Thoracic aorta (tissue), 2 donors: ENCODE measurements at places on chromosomes 16 and 17.

GRCh38 chr17:78038748-78039288 lies 80.3 kb downstream of the TNRC6C start:
- no peak for DNase-seq

GRCh38 chr17:29149431-29150064 lies 30.6 kb downstream of the MYO18A start:
- DNase-seq: no peak

DNA sequence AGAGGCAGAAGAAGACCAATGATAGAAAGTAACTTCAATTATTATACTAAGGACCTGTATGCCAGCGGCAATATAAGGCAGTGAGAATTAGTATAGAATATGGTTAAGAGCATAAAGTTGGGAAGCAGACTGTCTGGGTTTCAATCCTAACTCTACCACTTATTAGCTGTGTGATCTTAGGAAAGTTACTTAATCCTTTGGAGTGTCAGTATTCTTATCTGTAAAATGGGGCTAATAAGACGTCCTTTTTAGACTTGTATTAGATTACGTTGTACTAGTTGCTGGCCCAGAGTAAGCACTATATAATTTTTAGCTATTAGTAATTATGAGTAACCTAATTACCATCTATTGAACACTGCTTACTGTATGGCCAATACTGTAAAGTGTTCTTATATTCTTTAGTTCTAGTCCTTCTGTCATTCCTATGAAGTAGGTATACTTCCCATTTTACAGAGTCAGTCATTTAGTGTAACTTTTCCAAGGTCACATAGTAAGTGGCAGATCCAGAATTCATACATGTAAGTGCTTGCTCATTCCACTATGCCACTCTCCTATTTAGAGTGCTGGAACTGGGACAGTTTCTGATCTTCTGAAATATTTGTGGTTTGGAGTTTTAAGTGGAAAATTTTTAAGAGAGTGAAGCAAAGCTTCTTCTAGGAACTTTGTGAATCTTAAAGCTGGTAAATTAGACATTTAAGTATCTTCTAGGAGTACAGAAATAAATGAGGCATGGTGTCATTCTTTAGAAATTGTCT lies 22.5 kb downstream of the HEATR9 start:
- no peak for DNase-seq

DNA sequence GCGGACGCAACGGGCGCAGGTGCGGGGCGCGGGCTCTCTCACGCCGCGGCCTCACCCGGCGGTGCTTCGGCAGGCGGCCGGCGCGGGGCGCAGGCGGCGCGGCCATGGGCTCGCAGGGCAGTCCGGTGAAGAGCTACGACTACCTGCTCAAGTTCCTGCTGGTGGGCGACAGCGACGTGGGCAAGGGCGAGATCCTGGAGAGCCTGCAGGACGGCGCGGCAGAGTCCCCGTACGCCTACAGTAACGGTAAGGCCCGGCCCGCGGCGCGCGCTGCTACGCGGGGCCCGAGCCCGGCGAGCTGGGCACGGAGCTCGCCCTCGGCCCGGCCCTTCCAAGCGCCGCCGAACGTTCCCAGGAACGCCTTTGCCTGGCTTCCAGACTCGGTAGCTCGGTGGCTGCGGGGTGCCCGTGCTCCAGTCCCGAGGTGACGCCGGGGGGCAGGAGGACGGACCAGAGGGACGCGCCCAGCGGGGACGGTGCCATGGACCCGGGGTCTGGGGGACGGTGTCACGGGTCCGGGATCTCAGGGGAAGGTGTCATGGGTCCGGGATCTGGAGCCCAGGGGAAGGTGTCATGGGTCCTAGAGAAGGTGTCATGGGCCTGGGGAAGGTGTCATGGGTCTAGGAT lies 435 bp downstream of the RAB40C start:
- DNase-seq: no peak

GRCh38 chr17:45958994-45959665 lies 39.9 kb upstream of the STH start:
- DNase-seq: no peak

DNA sequence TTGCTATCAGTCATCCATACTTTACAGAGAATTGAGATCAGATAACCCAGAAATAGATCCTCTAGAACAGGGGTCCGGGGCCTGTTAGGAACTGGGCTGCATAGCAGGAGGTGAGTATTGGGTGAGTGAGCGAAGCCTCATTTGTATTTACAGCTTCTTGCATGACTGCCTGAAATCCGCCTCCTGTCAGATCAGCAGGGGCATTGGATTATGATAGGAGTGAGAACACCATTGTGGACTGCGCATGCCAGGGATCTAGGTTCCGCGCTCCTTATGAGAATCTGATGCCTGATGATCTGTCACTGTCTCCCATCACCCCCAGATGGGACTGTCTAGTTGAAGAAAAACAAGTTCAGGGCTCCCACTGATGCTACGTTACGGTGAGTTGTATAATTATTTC lies 13.0 kb upstream of the SCIMP start:
- no peak for DNase-seq

DNA sequence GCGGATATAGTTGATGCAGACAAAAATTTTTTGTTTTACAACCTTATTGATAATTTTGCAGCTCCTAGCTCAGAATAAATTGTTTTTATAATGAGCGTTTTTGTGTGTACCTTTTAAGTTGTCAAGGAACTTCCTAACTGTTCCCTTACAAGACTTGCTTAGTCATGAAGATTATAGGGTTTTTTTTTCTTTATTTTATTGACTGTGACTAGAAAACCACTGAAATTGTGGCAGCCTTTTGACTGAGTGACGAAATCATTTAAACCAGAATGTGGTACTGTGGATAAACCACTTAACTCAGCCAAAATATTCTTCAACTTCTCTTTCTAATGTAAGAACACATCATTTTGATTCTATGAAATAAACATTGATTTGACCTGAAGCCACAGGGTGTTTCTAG lies 40.8 kb upstream of the VPS4A start:
- DNase-seq: no peak

DNA sequence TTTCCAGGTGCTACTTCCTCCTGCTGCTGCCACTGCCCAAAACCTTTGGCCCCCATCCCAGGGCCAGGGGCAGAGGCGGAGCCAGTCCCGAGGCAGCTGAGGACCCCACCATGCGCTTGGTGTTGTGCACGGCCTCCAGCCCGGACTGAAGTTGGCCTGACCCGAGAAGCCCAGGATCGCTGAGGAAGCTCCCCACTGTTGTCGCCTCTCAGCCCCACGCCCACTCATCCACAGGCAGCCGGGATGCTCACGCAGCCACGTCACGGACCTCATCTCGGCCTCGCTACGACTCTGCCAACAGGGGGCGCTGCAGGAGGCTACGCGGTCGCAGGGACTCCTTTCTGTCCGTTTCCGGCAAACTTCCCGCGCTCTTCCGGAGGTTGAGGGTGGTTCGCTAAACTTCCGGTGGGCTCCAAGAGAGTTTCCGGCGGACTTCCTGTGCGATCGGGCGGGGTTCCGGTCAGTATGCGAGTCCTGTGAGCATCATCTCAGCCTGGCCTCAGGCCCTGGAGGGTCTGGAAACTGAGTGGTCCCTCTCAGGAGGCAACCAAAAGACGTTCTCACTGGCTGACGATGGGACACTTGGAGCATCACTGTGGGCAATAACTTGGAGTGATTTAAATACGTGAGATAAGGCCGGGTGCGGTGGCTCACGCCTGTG lies 12.4 kb downstream of the ZG16B start:
- no peak for DNase-seq

- DNase-seq: no peak
Observed at GRCh38 chr17:70215656-70216055, 46.3 kb downstream of the KCNJ2 start.

- no peak for DNase-seq
Observed at GRCh38 chr16:66551788-66552285, 539 bp upstream of the CKLF start.

DNA sequence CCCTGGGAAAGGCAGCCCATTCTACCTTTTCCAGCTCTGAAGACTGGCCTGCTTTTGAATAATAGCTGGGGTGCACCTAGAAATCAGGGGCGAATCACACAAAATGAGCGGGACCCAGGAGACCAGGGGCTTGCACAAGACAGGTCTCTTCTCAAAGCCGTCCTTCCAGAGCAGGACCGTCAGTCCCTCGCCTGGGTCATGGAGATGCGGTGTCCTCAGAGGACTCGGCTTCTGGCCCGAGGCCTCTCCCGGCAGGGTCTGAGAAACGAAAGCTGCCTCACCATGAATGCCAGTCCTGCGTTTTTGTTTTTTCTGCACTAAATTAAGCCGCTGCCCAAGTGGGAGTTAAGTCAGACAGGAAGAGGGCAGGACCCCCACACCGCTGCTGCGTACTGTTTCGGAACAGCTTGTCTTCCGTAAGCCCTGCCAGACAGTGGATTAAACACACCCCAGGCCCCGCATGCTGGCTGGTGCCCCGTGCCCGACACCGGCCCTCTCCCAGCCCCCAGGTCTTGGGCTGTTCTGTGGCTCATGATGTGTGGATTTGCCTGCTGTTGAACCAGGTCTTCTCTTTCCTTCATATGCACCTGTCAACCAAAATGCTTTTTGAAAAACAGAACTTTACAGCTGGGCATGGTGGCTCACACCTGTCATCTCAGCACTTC lies 142.1 kb upstream of the RPH3AL start:
- DNase-seq: no peak

- DNase-seq: no peak
Observed at GRCh38 chr16:49921791-49922456, 66.0 kb upstream of the ZNF423 start.

DNA sequence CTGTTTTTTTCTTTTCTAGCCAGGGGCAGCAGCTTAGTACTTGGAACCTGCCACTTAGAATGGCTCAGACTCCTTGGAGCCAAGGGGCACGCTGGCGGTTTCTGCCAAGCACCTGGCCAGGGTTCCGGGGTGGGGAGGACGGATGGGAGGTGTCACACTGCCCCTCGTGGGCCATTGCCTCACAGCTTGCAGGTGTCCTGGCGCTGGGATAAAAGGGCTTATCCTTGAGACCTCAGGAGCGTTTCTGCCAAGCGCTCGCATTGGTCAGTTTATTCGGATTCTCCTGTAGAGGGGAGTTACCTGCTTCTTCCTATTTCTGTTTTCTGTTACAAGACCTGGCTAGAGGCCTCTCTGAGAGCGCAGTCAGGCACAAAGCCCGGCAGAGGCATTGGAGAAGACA lies 234.6 kb downstream of the MSI2 start:
- no peak for DNase-seq
